ENCODE measurements at places on chromosomes 13 and 19.

DNA sequence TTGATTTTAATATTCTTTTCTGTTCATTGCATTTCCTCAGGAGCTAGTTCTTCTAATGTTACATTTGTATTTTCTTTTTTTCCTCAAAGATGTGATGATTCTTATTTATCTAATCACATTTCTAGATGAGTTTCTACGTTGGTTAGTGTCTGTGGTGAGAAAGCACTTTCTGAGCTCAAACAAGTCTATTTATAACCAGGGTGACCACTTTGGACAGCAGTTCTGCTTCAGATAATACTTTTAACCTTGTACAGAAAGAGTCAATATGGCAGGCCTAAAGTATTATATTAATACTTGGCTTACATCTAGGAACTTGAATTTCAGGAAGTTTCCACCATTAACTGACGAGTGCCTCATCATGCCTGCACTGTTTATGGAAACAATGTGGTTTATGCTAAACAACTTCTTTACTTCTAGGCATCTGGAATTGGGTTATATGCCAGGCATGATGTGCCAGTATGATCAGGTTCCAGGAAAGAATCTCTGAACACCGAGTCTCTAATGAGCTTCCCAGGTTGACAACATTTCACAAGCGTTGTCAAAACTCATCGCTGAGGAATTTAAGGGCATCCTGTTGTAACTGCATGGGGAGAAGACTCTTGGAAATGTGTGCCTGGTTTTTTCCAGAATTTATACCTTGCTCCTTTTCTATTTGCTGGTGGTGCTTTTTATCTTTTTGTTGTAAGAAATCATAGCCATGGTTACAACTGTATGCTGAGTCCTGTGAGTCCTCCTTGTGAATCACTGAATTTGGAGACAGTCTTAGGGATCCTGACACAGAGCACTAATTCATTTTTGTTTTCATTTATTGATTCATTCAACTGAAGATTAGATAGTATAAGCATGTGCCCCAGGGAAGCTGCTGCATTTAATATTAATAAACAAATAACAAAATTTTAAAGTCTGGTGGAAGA, 344.4 kb upstream of the PCDH9 start:
- DNase-seq, result peak; percentile 31

- no peak for DNase-seq
Observed at GRCh38 chr13:113959198-113959597, 14.7 kb downstream of the C13orf46 start.

GRCh38 chr19:36771261-36772231, 1.1 kb downstream of the ZNF850 start:
- peak; percentile 80 for DNase-seq

DNA sequence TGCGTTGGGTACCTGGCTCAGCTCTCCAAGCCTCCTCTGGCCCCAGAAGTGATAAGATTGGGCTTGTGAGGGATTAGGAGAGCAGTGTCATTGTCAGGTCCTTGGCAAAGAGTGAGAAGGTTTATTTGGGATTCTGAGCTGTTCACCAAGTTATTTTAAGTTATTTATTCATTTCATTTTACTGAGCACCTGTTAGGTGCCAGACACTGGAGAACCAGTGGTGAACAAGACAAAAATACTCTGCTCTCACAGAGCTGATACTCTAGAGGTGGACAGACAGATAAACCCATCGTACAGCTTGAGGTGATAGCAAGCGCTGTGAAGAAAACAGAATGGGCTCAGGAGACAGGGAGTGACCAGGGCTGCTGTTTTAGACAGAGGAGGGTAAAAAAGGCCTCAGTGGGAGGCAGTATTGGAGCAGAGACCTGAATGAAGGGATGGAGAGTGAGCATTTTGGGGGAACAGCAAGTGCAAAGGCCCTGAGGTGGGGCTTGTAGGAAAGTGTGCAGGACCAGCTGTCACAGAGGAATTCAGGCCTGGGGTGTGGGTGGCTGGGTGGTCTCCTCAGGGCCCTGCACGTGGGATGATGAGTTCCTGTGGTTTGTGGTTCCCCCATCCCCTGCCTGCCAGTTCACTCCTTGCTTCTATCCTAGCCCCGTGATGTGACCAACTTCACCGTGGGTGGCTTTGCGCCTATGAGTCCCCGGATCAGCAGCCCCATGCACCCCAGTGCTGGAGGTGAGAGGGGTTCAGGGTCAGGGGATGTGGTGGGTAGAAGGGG, 8.7 kb upstream of the TIMM50 start:
- no peak for DNase-seq

DNA sequence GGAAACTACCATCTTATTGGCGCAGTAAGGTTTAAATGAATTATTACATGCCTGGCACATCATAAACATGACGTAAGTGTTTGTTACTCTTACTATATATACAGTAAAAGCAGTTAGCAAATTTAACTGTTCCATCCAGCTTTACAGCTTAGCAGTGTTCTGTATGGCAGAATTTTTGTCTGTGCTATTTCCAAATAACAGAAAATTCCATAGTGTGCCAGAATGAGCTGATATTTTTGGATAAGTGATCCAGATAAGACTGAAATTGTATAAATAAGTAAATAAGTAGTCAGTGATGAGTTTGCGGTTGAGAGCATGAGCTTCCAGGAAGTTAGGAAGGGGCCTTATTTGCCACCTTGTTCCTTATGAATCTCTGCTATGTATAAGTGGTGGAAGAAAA, 236.5 kb upstream of the SLC10A2 start:
- DNase-seq, result no peak

- DNase-seq, result peak; percentile 53
Observed at GRCh38 chr19:42553292-42554045, 25.2 kb upstream of the CEACAM1 start.

GRCh38 chr13:46040763-46041162, 11.8 kb downstream of the ZC3H13 start:
- no peak for DNase-seq

DNA sequence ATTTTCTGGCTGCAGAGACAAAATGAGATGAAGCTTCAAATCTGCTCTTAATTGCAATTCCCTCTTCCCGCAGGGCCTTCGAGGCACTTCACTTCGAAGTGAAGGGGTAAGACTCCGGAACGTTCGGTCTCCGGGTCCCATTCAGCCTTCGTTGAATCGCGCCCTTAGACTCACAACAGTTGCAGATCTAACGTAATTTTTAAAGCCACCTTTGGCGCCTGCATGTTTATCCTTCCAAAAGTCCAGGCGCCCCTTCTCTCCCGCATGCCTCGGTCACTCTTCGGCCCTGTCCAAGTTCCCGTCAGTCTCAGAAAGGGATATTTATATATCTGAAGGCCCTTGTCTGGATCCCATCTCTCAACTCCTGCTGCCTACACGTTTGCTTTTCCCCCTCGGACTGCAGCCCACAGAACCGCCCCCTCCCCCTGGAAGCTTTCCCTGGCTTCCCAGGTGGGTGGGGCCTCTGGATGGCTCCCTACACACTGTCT, 915 bp upstream of the KCTD12 start:
- no peak for DNase-seq

DNA sequence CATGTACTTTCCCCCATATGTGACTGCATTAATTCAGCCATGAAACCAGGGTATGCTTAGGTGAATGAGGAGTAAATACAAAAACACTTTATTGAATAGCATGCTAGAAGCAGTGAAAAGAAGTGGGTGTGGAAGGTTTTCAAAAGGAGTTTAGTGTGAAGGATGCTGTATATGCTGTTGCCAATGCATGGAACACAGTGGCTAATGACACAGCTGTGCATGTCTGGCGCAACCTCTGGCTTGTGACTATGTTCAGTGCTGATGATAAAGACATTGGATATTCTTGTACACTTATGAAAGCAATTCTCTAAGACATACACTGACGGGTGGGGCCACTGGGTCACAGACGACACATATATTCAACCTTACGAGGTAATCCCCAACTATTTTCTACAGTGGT, 55.2 kb downstream of the SOX21 start:
- no peak for DNase-seq

DNA sequence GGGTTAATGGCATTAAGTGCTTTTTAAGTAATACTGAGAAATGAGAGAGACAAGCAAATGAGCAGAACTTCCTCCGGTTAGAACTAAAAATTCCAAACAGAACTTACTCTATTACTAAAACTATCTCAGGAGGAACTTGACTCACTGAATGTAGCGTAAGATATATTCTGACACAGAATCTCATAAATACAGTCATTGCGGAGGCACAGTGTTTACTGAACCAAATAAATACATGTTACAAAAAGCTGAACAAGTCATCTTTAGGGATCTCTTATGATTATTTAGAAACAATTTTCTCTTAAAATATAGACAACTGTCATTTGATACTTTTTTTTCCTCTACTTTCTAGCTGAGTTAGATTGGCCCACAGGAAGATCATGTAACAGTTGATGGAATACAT, 283.1 kb downstream of the KLF12 start:
- DNase-seq, result no peak

DNA sequence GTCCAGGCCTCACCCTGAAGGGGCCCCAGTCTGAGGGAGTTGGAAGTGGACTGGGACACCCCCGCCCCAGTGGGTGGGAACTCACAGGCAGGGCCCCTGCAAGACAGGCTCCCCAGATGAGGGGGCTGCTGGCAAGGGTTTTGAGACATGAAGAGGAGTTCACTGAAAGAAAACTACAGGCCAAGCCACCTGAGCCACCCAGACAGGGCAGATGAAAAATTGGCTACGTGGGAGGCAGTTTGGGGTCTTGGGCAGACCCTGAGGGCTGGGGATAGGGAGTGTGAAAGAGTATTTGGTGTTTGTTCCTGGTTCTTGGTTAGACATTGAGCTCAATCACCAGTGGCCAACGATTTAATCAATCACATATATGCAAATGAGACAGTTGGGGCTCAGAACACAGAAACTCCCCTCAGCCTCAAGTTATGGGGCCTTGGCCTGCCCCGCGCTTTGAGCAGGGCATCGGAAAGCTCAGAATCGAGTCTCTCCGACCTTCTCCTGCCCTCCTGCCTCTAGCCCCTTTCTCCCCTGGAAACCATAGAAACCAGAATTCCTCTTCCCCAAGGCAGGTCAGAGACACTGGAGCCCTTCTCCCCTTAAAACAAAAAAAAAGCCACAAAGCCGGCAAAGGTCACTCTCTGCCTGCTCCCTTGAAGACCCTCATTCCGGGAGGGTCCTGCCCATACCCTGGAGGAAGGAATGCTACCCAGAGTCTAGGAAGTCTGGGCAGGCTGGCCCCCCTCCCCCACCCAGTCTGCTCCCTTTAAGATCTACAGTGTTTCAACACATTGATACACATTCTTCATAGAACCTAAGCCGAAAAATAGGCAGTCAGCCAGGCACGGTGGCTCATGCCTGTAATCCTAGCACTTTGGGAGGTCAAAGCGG, 1.3 kb upstream of the ISYNA1 start:
- DNase-seq, result no peak

DNA sequence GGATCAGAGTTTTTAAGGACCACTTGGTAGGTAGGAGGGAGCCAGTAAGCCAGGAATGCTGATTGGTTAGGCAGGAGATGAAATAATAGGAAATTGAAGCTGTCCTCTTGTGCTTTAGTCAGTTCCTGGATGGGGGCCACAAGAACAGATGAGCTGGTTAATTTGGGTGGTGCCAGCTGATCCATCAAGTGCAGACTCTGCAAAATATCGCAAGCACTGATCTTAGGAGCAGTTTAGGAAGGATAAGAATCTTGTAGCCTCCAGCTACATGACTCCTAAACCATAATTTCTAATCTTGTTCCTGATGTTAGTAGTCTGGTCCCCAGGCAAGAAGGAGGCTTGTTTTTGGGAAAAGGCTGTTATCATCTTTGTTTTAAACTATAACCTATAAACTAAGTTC, 117.9 kb upstream of the GPR12 start:
- DNase-seq, result no peak

DNA sequence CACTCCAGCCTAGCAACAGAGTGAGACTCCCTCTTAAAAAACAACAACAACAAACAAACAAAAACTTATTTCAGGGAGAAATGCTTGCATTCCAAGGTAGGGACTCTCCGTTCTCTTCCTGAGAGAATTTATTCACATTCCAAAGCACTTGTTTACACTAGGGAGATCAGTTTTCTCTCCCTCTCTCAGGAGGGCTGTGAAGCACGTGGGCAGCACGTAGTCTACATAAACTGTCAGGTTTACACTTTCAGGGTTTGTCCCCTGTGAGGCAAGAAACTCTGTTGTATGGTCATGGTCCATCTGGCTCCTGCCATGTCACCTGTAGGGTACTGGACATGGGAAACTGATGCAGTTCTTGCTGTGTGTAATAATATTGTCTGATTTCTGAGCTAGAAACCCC, 31.6 kb downstream of the WDR87 start:
- no peak for DNase-seq

All from non-pigmented ciliary epithelial cell (primary cell).